ENCODE measurements at places on chromosomes 6 and 20.

DNA sequence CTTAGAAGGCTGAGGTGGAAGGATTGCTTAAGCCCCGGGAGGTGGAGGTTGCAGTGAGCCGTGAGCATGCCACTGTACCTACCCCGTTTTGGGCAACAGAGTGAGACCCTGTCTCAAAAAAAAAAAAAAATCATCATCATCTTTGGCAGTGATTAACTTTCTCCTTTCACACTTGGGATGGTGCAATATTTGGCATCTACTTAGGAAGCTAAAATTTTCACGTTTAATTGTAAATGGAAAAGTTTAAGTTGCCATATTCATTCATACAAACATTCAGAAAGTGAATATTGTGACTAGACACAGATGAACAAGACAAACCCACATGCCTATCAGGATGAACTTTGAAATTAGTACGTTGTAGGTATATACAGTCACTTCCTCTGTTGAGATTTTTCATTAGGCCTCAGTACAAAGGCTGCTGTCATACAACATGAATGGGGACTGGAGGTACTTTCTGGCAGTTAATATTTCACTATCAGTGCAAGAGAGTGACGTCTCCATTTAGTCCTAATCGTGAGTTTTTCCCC is 10.3 kb downstream of the TOP1 start:
- no peak for DNase-seq

GRCh38 chr20:46895906-46896242 is 1.2 kb downstream of the EYA2 start:
- no peak for DNase-seq

GRCh38 chr6:113879186-113880096 is 22.3 kb downstream of the MARCKS start:
- peak; percentile 30 for DNase-seq

- no peak for DNase-seq
These were observed 31.2 kb downstream of the CHMP4B start for GRCh38 chr20:33842346-33842745.

DNA sequence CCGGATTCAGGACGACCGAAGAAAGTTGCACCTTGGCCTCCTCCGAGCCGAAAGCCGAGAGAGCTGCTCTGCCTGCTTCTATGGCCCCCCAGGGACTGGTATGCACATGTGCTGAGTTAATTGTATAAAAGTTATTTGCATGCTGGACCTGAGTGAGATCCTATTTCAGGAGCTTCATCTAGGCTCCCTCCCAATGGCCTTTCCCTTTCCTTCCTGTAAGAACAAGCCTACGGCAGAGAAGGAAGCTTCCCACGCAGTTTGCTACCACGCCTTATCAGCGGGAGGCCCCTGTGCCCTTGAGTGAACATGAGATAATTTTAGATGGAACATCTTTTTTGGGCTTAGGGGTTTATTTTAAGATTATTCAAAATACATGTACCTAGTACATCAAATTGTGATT is 65.9 kb downstream of the RIN2 start:
- no peak for DNase-seq

- DNase-seq: no peak
These were observed 128.5 kb downstream of the FLRT3 start for GRCh38 chr20:14208956-14209355.

- DNase-seq: no peak
These were observed 28.4 kb downstream of the DCDC2 start for GRCh38 chr6:24329451-24329850.

GRCh38 chr6:83155794-83156193 is 37.3 kb downstream of the PGM3 start:
- no peak for DNase-seq

GRCh38 chr6:92364948-92365541 is 1054.3 kb downstream of the EPHA7 start:
- no peak for DNase-seq

DNA sequence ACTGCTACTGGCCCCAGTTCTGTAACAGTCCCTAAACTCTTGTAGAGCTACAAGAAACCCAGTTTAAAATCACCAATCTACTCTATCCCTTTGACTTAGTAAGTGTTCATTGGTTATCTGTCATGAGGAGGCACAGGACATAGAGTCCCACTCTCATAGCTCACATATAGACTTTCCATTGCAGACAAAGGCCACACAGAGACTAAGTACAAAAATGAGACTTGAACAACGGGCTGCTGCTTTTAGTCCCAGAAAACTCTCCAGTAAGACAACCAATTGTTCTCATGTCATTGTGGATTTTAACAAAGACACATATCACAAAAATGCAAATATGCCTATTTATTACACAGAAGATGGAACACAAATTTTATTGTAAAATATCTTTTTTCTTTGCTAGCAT is 197.4 kb downstream of the PTPRK start:
- DNase-seq: no peak

- DNase-seq: no peak
These were observed 5.3 kb downstream of the RIPOR2 start for GRCh38 chr6:24930431-24930871.

- DNase-seq: no peak
These were observed 44.4 kb downstream of the GOPC start for GRCh38 chr6:117557951-117558350.

DNA sequence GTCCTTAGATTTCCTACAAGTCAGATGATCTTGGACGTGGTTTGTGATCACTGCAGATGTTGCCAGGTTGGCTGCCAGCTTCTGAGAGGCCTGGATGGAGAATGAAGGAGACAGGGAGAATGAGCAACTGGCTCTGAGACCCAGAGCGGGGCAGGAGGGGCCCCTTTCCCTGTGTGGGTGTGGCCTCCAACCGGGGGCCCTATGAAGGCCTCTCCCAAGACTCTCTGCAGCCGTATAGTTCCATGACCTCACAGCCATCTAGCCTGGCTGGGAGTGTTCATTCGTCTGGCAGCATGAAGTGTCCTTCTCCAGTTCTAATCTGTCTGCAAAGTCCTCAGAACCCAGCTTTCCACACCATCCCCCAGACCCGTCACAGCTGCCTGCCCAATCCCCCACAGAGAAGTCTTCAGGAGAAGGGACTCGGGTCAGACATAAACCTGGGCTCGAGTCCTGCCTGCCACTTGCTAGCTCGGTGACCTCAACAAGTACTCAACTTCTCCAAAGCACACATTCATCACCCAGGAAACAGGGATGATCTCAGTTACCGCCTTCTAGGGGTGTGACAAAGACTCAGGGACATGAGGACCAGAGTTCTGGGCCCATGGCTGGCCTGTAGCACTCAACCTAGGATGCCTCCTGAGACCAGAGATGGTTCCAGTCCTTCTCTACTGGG is 122.6 kb downstream of the EDN3 start:
- no peak for DNase-seq

GRCh38 chr20:64211874-64212658 is 43.5 kb upstream of the PCMTD2 start:
- no peak for DNase-seq

DNA sequence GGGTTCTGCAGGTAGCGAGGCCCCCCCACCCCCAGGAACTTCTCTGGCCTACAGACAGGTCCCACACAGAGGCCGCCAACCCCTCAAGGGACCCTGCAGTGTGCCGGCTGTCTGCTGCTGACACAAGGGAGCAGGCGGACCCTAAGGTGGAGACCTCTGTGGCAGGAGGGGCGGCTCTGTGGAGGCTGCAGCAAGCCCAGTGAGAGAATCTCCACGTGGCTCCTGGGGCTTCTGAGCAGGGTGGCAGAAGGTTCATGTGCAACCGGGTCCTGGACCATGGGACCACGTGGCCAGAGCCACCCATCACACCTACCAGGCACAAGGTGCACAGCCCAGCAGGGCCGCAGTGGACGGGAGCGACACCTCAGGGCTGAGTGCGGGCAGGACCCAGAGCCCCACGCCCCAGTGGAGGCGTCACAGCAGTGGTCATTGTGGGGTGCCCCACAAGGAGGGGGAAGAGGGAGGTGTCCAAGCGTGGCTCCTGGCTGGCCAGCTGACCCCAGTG is 4.3 kb downstream of the ARFRP1 start:
- no peak for DNase-seq

GRCh38 chr20:38878866-38879265 is 47.4 kb upstream of the FAM83D start:
- DNase-seq: no peak

- DNase-seq: no peak
These were observed 88.1 kb upstream of the TGM3 start for GRCh38 chr20:2207770-2208097.

- no peak for DNase-seq
These were observed 26.2 kb downstream of the NTSR1 start for GRCh38 chr20:62734881-62735280.

GRCh38 chr20:59598625-59599310 is 5.6 kb upstream of the PHACTR3 start:
- peak; percentile 55 for DNase-seq

DNA sequence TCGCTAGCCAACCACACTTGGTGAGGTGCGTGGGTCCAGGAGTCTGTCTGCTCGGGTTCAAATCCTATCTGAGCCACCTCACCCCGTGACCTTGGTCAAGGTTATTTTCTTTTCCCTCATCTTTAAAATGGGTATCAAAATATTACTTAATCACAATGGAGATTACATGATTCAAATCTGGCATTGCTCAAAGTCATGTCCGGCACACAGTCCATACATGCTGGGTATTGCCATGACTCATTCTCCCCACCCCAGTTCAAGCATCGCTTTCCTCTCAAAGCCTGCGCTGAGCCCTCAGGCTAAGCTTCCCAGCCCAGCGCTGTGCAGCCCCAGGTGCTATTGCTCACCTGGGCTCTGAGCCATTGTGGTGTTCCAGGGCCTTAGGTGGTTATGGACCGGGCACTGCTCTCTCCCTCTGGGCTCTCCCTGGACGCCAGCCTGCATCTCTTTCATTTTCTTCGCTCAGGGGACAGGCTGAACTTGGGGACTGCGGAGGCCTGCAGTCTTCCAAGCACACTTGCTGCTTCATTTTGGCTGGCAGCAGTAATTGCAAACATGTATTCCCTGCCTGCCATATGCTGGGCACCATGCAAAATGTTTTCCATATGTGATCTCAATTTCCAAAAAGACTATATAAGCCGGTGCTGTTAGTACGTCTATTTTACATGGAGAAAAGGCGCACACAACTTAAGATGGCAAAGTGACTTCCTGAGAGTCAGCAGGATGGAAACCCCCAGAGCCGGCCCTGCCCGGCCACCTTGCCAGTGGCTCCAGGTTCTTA is 27.3 kb downstream of the WRNIP1 start:
- no peak for DNase-seq

DNA sequence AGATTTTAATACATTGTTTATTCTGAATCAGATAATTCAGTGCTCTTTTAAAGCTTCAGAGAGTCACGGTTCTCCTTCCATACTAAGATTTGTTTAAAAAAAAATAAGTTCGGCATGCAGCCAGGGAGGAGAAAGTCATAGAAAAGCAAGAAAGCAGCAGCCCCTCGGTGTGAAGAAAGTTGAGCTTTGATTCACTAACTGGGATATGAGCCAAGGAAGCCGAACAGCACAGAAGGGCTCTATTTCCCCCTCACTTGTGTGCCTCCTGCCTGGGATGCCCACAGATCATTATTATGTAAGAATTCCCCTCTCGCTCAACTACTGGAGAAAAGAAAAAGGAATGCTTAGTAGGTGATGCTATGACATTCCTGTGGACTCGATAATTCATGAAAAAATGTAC is 69.3 kb upstream of the SYNJ2 start:
- no peak for DNase-seq

GRCh38 chr6:167219967-167220512 is 62.3 kb upstream of the GPR31 start:
- no peak for DNase-seq

GRCh38 chr6:24558516-24558915 is 63.7 kb downstream of the ALDH5A1 start:
- DNase-seq: no peak

- DNase-seq: no peak
These were observed 71.8 kb upstream of the L3MBTL3 start for GRCh38 chr6:129946439-129947140.

- no peak for DNase-seq
These were observed 248.4 kb upstream of the AGPAT4 start for GRCh38 chr6:161522276-161522675.

GRCh38 chr6:31122791-31123706 is 2.8 kb upstream of the CDSN start:
- no peak for DNase-seq

- DNase-seq: peak; percentile 26
These were observed 306 bp downstream of the EBF4 start for GRCh38 chr20:2692886-2693285.

GRCh38 chr6:44221291-44221960 is 2.0 kb upstream of the SLC29A1 start:
- DNase-seq: peak; percentile 86

- no peak for DNase-seq
These were observed 3.4 kb downstream of the TXNDC5 start for GRCh38 chr6:7907159-7907558.

DNA sequence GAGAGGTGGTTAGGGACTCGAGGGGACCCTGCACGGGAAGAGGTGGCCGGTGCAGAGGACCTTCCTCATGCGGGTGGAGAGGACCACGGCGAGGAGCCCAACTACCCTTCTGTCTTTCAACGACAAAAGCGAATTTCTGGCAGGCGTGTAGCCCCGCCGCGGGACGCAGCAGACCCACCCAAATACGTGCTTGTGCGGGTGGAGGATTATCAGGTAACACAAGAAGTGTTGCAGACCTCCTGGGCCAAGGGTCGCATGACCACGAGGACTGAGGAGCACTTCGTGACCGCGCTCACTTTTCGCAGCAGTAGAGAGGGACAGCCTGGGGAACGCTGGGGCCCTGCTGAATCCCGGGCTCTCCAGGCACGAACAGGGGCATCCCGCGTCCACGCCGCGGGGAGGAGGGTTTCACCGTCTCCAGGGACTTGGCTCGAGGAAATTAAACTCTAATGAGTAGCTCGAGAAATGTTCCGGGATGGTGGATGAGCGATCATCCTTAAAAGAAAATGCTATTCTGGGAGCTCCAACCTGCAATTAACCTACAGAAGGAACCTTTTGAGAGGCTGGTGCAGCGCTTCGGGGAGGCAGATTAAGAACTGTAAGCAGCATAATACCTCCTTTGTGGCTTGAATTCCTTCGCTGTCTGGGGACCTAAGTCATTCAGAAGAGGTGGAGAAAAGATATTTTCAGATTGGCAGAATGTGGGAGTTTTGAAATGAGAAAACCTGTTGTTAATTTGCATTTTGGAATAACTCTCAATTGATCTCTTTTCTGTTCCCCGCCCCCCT is 804 bp downstream of the C6orf141 start:
- no peak for DNase-seq

GRCh38 chr20:43567477-43567876 is 8.7 kb downstream of the SGK2 start:
- DNase-seq: no peak

DNA sequence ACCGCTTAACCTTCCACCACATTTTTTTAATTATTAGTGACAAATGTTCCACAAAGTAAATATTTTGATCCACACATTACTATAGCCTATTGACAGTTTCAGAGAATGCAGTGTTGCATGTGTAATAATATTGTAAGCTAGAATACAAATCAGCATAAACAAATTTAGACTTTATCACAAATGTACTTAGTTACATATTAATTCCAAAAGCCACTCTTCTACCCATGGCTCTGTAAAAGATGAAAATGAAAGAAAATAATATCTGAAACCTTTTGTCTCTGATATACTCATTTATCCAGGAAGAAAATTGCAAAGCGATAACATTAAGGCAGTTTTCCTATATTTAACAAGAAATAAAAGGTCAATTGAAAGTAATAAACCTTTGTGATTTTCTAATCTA is 954.0 kb upstream of the MAN1A1 start:
- no peak for DNase-seq

- DNase-seq: no peak
These were observed 24.0 kb downstream of the C6orf132 start for GRCh38 chr6:42118162-42119001.

Data from activated naive CD4-positive, alpha-beta T cell treated with anti-CD3 and anti-CD28 coated beads for 36 hours (primary cell).